ENCODE measurements at places on chromosomes 7 and 10. TPM values are rescaled to one million over a fixed set of nuclear protein-coding genes. Genes with fewer than 3 reads are reported as not detected.

DNA sequence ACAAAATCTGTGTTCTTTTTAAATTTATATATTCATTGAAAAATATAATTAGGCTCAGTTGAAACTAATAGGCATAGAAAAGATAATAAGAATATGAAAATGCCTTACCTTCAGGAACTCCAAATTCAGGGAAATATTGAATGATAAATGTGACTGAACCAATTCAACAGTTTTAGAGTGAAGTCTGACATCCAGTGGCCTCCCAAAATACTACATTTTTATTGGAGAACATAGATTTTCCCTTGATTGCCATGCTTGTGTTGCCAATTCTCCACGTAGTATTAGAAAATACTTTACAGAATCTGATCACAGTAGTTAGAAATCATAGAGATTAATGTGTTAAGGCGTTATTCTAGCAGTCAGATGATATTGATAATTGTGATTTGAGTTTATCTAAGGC lies 1246.7 kb downstream of the GATA3 start:
- no peak for DNase-seq

DNA sequence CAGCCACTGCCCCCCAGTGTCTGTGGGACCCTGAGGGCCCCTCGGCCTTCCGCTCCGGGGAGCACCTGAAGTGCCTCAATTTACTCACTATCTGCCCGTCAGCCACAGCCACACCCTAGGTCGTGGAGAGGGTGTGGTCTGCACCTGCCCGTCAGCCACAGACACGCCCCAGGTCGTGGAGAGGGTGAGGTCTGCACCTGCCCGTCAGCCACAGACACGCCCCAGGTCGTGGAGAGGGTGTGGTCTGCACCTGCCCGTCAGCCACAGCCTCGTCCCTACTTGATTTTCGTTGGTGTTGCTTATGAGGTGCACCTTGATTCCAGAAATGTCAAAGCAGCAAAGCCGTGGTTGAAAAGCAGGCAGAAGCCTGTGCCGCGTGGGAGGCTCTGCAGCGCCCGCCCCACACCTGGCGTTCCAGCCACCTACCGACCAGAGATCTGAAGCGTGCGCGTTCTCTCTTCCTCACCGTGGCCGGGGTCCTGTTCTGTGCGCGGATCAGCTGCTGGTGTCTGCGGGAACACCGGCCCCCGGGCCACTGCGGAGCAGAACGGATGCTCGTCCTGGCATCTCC lies 101.6 kb downstream of the DYNC2I1 start:
- peak; percentile 92 for DNase-seq

DNA sequence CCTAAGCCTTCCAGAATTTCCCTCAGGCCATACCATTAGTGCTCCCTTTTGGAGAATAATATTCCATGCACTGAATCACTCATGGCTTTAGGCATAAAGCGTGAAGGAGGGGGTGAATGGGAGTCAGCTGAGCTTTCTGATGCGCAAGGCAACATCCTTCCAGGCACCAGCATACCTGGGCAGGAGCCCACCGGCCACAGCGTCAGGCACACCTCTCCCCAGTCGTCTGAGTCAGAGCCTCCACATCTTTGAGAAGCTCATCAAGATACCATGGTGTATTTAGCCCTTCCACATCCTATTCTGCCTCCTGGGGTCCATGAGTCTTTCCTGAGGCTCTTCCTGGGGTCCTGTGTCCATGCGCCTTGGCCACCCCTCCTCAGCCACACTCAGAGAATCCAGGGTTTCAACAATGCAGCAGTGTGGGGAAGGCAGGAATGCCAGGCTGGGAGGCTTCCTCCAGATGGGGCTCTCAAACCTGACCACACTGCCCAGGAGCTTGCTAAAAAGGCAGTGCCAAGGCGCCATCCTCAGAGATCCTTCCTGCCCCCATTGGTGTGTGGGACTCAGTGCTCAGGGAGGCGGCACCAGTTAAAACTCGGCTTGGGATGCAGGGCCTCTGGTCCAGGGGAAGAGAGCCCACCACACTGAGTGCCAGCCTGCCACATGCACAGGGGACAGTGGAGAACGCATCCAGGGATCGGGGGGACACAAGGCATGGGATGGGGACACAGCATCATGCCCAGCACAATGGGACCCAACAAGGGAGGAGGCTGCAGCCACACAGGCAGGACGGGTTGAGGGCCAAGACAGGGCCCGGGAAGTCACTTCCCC lies 31.6 kb downstream of the RASGEF1A start:
- DNase-seq: no peak

- DNase-seq: no peak
These were observed 9.6 kb downstream of the KAZALD1 start for GRCh38 chr10:101071267-101071884.

DNA sequence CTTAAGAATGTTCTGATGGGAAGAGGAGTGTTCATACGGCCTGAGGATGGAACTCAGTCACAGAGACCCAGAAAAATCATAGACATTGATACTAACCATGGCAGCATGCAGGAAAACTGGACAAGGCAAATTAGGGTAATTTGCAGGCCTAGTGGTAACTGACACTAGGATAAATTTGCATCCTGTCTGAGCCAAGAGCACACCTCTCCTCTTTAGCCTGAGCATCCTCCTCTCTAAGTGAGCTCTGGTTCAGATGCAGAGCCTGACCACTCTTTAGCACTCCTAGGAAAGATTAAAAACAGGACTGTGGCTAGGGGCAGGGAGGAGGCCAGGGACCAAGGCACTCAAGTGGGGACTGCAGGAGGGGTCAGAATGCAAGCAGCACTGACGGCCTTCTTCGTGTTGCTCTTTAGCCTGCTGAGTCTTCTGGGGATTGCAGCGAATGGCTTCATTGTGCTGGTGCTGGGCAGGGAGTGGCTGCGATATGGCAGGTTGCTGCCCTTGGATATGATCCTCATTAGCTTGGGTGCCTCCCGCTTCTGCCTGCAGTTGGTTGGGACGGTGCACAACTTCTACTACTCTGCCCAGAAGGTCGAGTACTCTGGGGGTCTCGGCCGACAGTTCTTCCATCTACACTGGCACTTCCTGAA lies at the start of gene TAS2R41:
Gene TAS2R41, plus strand, starts transcription at position 373 of the 650 bp plus-strand sequence. Its CDS starts 0 bp downstream, at position 373.
- DNase-seq: no peak

GRCh38 chr7:387132-388022 lies 97.4 kb downstream of the FOXL3 start:
- peak; percentile 81 for DNase-seq

DNA sequence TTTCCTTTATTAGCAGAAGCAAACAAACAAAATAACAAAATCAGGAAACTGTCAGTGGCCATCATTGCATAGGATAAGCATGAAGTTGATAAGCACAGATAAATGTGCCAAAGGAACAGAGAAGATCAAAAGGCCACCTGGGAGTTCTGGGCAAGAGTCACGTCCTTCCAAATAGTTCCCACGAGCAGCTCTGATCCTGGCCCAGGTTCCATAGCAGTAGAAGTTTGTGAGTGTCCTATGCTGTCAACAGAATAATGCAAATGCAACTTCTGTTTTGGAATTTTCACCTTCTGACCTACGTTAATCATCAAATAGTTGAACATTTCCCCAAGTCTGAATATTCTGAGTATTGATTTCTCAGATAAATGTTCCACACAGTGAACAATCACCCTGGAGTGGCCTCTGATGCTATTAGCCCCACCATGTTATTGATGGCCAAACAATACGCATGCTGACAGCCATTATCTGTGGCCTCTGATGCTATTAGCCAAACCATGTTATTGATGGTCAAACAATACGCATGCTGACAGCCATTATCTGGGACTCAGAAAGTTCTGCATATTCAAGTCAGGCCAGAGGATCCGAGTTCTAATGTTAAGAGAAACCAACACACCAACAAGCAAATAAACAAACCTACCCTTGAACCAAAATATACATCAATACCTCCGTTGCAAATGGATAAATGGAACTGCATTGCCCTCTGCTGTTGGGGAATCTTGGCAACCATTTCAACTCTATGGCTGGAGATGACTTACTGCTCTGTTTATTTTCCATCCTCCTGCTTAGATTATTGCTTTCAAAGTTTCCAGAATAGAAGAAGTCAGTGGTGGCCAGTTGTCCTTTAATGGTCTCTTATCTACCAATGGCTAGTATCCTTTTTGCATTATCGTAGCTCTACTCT lies 63.3 kb downstream of the MRC1 start:
- no peak for DNase-seq

GRCh38 chr7:64774204-64774842 lies 19.9 kb upstream of the ZNF138 start:
- no peak for DNase-seq

GRCh38 chr7:75072981-75073283 lies 670 bp downstream of the RCC1L start:
- DNase-seq: no peak

DNA sequence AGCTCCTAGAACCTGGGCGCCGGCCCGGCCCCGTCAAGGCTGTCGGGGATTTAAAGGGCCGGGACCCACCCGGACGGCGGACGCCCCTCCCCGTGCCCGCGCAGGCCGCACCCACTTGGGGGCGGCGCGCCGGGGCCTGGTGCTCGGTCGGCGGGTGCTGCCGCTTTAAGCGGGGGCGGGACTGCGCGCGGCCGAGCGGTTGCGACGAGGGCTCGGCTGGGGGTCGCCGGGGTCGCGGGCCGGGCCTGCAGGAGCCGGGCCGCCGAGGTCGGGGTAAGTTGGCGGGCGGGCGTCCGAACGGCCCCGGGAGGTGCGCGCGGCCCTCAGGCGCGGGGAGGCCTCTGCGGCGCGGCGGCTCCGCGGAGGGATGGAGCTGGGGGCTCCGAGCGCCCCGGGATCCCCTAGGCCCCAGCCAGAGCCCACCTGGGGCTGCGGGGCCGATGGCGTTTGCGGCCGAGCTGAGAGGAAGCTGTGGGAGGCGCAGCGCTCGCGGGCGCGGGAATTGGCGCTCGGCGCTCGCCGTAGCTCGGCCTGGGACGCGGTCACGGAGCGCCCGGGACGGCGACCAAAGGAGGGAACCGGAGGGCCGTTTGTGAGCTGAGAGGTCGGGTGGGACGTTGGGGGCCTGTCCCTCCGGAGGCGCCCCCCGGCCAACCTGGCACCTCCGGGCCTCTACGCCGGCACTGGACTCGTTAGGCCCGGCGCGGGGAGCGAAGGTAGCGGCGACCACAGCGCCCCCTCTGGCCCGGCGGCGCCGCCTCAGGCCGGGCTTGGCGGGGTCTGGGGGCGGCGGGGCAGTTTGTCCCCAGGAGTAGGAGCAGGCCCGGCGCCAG lies at the start of gene TRRAP:
Gene TRRAP, plus strand, starts transcription at position 168 of the 833 bp plus-strand sequence. CDS start 2,619 bp downstream, outside the sequence.
- DNase-seq: peak; percentile 92

DNA sequence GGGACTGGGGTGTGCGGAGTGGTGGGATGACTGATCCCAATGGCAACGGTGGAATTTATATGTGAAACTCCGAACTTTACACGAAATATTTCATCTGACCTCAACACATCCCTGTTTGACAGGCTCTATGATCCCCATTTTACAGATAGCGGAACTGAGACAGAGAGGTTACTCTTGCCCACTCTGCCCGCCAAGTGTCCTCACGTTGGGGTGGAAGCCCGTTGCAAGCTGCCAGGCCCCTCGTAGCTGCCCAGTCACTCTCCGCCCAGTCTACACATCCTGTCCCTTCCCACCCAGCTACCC lies 397 bp upstream of the NFE2L3 start:
- no peak for DNase-seq

GRCh38 chr10:62073429-62073828 lies 171.9 kb downstream of the ARID5B start:
- no peak for DNase-seq

DNA sequence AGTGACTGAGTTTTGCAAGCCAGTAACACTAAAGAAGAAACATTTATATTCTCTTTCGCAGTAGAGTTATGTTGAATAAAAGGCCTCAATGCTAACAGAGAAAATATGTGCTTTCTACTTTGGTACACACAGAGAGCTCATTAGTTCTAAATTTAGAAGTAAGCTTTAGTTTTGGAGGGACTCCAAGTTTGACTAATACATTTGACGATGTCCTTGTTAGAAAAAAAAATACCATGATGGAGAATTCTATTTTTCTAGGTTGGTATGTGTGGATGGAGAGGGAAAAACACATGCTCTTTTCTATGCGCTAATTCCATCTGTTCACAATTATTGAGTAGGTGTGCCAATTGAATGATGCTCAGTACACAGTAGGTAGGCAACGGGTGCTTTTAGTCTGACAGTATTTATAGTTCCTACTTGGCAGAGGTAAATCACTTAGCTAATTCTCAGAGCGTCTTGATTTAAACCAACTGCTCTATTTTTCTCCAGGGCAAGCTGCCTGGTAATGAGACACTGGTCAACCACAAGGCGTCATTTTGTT lies 327.2 kb upstream of the AKR1E2 start:
- no peak for DNase-seq

The SPDYE6 gene
- total RNA-seq: not detected

The SMNDC1 gene
- total RNA-seq: 9.7 TPM

The CLCN1 gene
- total RNA-seq: not detected

The UCN3 gene
- not detected for total RNA-seq

The CPN1 gene
- total RNA-seq: not detected

The PTER gene
- total RNA-seq: 12.1 TPM

The FAM221A gene
- total RNA-seq: 8.7 TPM

The EVX1 gene
- total RNA-seq: not detected

The TMEM213 gene
- total RNA-seq: 9.2 TPM
